ENCODE measurements at places on chromosomes 1 and 21. TPM values are rescaled to one million over a fixed set of nuclear protein-coding genes. Genes with fewer than 3 reads are reported as not detected.

Gene LY9
- total RNA-seq: not detected

Gene SYF2
- total RNA-seq: 40.2 TPM

Gene CLCA1
- not detected for total RNA-seq

Gene ADAM30
- not detected for total RNA-seq

DNA sequence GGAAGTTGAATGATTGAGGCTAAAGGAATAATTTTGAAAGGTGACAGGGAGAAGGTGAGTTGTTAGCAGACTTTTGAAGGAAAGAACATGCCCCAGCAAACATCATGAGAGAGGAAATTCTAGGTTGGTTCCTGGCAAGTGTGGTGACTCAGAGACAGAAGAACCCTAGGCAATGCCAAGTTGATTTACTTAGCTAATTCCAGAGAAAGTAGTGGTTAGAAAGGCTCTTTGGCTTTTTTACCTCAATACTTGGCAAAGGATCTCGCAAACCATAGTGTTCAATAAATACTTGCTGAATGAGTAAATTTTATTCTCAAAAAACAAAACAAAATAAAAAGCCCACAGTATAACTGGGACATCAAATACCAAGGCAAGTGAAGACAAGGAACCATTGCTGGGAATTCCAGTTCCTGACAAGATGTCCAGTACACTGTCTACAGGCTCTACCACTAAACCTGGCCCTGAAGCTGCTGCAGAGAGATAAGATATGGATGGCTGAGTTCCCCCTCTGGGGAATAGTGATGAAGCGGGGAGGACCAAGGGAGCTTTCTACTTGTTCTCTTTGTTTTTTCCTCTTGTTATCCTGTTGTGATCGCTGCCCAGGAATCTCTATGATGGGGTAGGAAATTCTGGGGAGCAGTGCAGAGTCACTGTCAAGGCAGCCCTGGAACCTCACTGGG, 48.2 kb downstream of the IL12RB2 start:
- no peak for DNase-seq

- DNase-seq: no peak
Observed at GRCh38 chr21:16205527-16205926, 475.7 kb downstream of the USP25 start.

DNA sequence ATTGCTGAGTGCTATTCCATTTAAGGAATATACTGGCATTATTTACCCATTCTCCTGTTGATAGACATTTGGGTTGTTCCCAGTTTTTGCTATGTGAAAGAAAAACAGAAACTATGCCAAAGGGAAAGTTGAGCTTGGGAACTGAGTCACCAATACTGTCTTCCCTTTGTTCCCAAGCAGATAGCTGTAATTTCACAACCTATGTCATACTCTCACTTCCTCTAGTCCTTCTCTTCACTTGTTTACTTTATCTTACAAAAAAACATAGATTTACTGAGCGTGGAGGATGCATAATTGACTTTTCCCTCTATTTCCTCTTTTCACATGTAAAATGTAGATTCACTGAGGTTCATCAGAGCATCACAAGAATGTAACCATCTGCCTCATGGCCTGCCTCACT, 32.4 kb upstream of the PGBD5 start:
- DNase-seq: no peak

DNA sequence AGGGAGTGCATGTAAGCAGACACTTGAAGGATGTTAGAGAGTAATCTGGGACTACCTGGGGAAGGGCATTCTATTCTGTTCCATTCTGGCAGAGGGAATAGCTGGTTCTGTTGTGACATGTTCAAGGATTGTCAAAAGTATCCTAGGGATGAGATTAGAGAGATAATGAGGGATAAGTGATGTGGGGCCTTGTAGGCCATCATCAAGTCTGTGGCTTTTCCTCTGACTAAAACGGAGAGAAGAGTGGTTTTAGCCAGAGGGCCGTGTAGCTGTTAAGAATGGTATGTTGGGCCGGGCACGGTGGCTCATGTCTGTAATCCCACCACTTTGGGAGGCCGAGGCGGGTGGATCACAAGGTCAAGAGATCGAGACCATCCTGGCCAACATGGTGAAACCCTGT, 23.6 kb downstream of the TGFB2 start:
- no peak for DNase-seq

- no peak for DNase-seq
Observed at GRCh38 chr1:117612517-117613248, 6.8 kb downstream of the TENT5C start.

GRCh38 chr1:15663925-15664324, 20.2 kb upstream of the PLEKHM2 start:
- no peak for DNase-seq

- no peak for DNase-seq
Observed at GRCh38 chr1:167748906-167749305, 27.1 kb downstream of the MPZL1 start.

Gene FAM177B
- not detected for total RNA-seq

DNA sequence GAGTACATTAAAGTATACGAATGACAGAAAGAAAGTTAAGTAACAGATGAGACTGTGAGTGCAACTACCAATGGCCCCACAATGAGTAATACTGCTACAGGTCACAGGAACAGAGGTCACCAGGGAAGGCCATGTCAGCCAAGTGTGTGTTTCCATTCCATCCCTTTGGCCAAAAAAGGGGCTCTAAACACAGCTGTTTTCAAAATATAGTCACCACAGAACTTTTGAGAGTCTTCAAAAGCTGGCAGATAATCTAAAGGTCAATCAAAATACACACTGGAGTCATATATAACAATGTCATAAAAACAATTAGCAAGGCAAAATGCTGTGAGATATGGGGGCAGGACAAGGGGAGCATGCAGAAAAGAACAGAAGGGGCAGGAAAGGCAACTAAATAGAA, 10.2 kb downstream of the USP24 start:
- peak; percentile 42 for DNase-seq

GRCh38 chr1:3940754-3941345, 40.8 kb upstream of the C1orf174 start:
- DNase-seq: no peak

Gene RASSF5
- 0.60 TPM for total RNA-seq

GRCh38 chr1:6302568-6302967, 41.7 kb upstream of the GPR153 start:
- DNase-seq: no peak

- DNase-seq: peak; percentile 35
Observed at GRCh38 chr1:227192163-227192562, 126.1 kb downstream of the CDC42BPA start.

GRCh38 chr1:217009376-217009775, 286.1 kb upstream of the ESRRG start:
- DNase-seq: no peak

DNA sequence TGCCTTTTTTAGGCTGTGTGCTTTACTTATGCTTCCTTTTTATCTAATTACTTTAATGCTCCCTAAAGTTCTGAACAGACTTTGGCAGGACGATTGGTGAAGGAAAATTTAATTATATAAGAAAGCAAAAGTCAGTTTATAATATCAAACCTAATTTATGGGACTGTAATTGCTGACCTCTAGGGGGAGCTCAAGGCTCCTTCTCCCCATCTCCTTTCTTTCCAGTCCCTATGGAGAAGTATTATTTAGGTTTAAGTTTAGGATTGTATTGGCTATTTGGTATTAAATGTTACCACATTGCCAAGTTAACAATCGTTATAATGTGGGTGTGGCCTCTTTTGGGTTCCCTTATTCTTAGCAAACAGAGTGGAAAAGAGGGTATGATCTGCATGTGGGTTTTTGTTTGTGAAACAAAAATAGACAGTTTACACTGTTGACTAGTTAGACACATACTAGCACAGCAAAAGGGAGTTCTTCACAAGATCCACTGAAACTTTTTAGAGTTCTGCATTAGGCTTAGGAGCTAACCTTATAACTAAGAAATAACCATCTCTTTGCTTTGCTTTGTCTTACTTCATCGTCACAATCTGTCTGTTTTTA, 48.2 kb upstream of the TNFSF4 start:
- peak; percentile 56 for DNase-seq

Gene FCRL4
- not detected for total RNA-seq

DNA sequence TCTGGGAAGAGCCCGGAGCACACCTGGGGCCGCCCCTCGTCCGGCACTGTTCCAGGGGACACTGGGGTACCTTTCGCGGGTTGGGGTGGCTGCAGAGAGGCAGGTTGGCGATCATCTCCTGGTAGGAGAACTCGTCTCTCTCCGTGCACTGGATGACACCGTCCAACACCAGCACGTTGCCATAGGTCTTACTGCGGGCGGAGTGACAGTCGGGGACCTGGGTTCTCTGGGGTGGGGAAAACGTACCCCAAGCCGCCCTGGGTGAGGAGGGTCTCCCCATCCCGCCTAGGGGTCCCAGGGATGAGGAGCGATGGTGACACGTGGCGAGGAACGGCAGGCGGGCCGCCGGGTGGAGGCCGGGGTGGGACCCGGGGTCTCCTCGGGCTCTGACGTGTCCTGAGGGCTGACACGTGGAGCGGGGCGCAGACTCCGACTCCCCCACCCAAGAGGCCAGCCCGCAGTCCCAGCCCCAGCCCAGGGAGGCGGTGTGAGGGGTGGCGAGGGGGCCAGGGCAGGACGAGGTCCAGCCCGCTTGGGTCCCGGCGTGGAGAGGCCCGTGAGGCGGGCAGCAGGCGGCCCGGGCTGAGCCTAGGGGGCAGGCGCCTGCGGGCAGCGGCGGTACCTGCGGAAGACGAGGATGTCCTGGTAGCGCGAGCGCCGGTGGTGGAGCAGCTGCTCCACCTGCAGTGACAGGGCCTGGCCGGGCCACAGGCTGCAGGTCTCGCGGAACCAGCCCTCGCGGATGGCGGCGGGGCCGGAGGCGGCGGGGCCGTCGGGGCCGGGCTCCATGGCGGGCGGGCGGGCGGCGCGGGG, 457 bp downstream of the SRM start:
- DNase-seq: peak; percentile 33

DNA sequence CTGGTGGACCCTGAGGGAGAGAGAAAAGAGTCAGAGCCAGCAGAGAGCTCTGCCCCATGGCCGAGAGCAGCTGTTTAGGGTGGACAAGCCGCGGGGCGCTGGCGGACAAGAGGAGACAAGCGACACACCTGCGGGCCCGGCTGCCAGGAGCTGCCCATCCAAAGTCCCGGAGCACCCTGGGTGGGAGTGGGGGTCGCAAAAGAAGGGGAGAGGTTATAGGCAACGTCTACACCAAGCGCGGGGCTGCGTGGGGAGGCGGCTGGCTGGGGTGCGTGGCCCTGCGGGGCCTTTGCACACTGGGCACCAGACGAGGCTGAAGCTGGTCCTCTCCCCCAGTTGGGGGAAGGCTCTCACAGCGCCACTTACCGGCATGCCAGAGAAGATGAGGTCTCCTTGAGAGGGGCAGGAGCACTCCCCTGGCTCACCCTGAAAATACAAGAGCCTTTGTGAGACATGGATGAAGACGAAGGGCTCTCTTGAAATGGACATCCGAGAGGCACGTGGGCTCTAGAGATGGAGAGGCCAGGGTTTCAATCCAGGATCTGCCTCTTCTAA, 24.1 kb downstream of the COL16A1 start:
- no peak for DNase-seq

DNA sequence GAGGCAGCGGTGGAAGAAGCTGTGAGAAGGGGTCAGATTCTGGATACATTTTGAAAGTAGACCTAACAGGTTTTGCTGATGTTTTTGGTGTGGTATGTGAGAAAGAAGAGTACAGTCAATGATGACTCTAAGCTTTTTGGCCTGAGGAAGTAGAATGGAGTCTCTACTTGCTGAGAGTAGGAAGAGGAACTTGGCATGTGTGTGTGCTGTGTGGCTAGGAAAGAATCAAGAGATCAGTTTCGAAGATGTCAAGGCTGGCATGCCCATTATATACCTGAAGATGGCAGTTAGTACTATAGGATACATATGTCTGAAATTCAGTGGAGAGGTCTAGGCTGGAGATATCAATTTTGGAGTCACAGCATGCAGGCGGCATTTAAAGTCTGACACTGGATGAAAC, 64.4 kb downstream of the MAB21L3 start:
- DNase-seq: no peak

DNA sequence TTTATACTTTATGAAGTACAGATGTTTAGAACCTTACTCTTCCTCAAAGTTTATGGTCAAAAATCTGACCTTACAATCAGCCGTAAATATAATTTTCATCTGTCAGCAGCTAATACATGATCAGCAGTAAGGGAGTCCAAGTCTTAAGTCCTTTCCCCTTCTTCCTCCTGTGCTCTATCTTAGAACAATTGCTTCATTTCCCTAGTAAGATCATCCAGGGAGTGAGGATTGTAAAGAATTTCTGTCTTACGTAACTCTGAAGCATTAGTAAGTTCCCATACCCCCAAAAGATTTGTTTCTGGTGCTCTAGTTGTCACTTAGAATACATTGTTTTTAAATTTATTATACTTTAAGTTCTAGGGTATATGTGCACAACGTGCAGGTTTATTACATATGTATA, 2.1 kb downstream of the SETDB1 start:
- no peak for DNase-seq

GRCh38 chr1:92922356-92923035, 38.8 kb downstream of the DIPK1A start:
- DNase-seq: no peak

DNA sequence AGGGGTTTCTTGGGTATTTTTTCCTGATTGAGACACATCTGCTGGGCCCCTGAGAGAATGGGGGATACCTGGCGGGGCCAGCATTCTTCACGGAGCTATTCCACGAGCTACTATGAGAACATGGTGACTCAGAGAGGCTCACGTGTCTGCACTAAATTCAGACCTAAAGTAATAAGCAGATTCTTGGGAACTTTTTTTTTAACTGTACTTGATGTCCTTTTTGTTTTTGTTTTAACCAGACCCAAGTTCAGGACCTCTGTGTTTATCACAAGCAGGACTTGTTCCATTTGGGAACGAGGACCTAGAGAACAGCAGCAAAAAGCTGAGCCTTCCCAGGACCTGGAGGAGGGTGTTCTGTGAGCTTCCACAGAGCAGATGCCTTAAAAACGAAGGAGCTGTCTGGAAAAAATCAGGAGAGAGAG, 44.0 kb downstream of the EVA1C start:
- DNase-seq: peak; percentile 56

Gene MCOLN2
- total RNA-seq: not detected

GRCh38 chr1:67644566-67644965, 40.4 kb upstream of the GADD45A start:
- DNase-seq: no peak

All from endothelial cell of umbilical vein (primary cell).